ENCODE measurements at places on chromosomes 1 and 21. TPM values are rescaled to one million over a fixed set of nuclear protein-coding genes. Genes with fewer than 3 reads are reported as not detected.

DNA sequence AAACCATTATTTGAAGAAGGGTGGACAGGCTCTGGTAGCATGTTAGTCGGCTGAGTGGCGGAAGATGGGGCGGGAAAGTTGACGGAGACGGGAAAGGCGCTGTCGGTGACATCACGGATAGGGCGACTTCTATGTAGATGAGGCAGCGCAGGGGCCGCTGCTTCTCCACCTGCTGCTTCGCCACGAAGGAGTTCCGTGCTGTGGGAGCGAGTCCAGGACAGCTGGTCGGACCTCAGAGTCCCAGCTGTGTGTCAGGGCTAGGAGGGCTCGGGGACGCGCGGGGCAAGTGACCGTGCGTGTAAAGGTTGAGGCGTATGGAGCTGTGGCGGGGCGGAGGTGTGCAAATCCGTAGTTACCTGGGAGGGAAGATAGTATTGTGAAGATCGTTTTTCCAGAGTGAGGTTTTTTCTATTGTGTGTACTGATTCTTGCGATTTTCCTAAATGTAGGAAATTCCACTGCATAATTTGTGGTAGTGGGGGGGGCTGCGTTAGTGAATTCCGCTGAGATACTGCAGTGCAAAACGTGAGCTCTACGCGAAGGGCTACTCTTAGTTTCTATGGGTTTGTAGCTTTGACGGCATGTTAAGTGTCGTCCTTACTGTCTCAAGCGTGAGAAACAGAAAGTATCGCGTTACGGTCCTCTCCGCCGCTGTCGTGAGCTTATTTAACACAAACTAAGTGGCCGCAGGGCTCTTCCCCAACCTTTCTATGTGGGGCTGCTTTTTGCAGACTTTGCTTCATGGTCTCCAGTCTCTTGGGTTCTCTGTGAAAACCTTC lies 111.2 kb upstream of the NBPF11 start:
- DNase-seq, result peak; percentile 59

DNA sequence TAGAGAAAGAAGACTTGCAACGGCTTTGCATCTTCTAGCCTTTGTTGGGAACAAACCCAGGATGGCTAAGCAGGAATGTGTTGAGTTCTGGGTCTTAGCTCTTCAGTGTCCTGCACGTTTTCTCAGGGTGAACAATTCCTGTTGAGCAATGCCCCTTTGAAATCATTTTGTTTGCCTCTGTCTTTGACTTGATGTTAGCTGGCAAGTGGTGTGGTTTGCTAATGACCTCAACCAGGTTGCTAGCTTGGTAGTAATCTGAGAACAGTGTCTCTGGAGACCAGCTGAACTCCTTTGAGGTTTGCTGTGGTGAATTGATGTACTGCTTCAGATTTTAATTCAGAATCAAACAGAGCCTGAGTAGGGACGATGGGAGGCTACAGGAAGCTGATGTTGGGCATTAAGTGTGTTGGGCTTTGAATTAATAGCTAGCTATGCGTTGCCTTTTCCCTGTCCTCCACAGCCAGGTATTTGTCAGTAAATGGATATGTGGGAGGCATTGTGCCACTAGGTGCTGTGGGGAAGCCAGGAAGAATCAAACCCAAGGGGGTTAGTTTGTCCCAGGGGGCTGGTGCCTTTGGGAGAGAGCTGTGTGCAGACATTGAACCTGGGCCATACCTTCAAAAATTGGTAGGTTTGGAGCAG lies 23.3 kb upstream of the SRSF10 start:
- no peak for DNase-seq

DNA sequence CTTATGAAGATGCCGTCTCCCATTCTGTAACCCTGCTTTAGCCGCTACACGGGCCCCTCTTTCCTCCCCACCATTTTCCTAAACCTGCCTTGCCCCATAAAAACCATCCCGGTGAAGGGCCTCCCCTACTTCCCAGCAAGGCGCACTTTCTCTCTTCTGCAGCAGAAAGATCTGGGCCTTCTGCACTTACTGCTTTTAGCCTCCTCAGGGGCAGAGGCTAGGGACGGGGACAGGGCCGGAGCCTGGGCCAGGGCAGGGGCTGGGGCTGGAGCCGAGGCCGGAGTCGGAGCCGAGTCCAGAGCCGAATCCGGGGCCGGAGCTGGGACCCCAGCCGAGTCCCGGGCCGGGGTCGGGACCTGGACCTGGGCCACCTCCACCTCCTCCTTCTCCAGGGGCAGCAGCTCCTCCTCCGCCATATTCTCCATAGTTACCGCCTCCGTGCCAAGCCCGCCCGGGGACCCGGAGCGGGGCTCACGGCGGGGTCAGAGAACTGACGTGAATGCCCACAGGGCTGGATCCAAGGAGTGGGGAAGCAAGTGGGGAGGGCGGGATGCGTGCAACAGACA lies 382 bp downstream of the TRMT1L start:
- DNase-seq, result no peak

DNA sequence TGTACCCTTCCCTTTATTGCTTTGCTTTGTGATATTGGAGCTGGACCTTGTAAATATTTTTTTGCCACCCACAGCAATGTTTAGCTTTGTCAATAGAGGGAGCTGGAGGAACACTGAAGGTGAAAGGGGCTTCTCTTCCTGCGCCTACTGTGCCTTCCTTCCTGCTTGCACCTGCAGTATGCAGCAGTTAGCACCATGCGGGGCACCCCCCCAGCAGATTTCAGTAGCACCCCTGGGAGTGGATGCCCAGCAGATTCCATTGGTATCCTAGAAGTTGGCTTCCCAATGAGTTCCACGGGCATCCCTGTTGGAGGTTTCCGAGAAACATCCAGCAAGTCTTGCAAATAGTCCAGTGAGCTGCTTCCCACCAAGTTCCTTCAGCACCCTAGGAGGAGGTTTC lies 25.6 kb downstream of the S100A10 start:
- DNase-seq, result peak; percentile 73

GRCh38 chr1:29690156-29690555 lies 453.8 kb downstream of the PTPRU start:
- no peak for DNase-seq

GRCh38 chr1:17112496-17113236 lies 6.6 kb downstream of the PADI2 start:
- DNase-seq, result no peak

GRCh38 chr1:26471498-26472319 lies 531 bp upstream of the HMGN2 start:
- peak; percentile 62 for DNase-seq

DNA sequence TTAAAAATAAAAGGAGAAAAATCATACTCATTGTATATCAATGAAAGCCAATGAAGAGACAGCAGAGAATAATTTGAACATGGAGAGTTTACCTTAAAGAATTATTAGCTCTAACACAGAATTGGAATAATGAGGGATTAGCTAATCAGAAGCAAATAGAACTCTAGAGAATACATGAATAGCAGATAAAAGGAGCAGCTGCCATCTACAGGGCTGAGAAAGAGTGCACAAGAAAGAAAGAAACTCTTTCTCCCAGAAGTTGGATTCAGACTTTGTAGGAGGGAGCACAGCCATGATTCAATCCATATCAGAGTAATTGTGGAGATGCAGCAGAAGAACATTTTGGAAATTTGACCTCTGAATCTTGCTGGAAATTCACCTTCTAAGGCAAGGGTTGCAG lies 1171.2 kb downstream of the PLA2G4A start:
- DNase-seq, result no peak

DNA sequence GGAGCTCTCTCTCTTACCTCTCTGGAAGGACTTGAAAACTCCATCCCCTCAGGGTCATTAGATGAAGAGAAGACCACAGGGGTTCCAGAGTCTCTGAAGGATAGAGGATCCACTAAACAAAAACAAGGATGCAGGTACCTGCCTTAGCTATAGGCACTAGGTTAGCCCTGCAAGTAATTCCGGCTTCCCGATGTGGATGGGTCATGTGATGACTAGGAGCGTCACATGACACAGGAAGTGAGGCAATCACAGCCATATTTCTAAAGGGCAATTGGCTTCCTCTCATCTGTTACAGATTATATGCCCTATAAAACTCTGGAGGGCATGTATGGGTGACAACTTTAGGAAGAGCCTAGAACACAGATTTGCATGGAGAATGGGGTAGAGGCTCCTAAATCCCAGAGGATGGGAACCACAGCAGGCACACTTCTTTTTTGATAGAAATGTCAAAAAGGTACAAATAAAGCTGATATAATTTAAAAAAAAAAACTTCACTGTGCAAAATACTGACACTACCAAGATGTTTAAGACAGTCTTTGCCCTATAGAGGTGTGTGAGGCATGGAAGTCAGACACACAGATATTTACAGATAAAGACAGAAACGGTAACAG lies 14.1 kb downstream of the ENTREP3 start:
- peak; percentile 73 for DNase-seq

DNA sequence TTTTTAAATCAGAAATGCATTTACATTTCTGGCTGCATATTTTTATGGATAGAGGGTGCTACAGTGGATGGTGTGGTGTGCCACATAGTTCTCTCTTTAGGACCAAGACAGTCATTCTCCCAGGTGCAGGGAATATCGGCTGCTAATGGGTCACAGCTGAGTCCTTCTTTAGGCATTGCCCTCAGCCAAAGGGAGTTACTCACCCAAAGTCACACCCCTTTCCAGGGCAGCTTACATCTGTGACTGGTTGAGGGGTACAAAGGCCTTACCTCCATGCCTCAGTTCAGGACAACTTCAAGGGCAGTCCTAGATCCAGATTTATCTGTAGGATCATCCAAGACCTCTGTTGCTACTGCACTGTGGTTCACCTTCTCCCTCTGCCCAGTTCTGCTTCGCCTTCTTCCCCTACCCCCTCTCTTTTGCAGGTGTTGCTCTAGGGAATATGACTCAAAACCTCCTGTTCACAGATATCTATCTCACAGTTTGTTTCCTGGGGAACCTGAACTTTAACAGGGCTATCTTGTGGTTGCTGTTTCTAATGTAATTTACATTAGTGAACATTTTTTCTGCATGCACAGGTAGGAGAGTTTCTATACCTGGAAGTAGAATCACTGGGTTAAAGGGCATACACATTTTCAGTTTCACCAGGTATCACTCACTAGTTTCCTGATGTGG lies 413.9 kb downstream of the RPS6KC1 start:
- no peak for DNase-seq

DNA sequence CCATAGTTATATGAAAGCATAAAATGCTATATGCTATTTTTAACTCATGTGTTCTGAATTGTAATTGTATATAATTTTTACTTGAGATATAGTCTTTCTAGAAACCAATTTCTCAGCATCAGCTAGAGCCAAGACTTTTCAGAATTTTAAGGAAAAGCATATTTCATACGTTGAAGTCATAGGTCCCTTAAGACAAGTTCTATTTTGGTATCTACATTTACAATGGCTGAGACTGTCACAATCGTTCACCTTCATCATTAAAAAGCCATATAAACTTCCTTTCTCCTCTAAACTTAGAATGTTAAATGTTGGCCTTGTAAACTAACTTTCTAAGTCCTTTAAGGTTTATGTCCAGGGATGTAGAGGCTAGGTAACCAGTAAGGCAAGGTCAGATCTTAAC lies 104.1 kb downstream of the LRRC40 start:
- no peak for DNase-seq

DNA sequence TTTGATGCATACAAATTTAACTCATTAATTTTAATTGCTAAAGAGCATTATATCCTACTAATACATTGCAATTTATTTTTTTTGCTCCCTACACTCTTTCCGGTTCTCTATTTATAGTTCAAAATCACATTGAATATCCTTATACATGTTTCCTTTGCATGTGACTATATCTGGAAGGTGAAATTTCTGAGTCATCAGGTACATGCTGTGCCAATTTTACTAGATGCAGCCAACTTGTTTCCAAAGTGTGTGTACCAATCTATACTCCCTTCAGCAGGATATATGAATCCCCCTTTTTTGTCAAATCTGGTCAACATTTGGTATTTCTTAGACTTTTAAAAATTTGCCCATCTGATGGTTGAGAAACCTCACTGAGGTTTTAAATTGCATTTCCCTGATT lies 602.9 kb upstream of the CAMK1G start:
- DNase-seq, result no peak

DNA sequence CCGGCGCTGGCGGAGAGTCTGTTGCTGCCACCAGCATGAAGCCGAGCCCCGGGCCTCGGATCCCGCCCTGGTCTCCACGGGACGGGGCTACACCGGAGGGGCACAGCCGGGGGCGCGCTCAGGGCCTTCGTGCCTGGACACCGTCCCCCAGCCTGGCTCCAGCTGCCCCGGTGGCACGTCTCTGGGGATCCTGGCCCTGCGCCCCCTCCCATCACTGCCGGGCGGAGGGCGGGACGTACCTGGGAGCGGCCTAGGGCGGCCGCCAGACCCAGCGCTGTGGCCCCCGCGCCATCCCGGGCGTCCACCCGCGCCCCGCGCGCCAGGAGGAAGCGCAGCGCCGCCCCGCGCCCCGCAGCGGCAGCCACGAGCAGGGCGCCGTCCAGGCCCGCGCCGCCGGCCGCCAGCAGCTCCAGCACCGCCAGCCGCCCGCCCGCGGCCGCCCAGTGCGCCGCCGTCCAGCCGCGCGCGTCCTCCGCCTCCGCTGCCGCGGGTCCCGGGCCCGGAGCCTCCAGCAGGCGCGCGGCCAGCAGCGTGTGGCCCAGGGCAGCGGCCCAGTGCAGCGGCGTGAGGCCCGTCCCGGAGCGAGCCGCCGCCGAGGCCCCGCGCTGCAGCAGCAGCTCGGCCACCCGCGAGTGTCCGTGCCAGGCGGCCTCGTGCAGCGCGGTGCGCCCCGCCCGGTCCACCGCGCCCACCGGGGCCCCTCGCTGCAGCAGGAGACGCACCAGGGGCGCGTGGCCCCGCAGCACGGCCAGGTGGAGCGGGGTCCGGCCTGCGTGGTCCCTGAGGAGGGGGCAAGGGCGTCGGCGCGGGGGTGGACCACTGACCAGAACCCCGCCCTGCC lies 1.0 kb downstream of the ANKRD65 start:
- DNase-seq, result no peak

- DNase-seq, result no peak
Observed at GRCh38 chr1:182183606-182184005, 122.1 kb upstream of the ZNF648 start.

GRCh38 chr1:54230507-54231339 lies 30.8 kb downstream of the MRPL37 start:
- no peak for DNase-seq

GRCh38 chr1:94522304-94522703 lies 19.3 kb downstream of the F3 start:
- no peak for DNase-seq

GRCh38 chr1:174398246-174398645 lies 49.5 kb upstream of the GPR52 start:
- no peak for DNase-seq

- DNase-seq, result no peak
Observed at GRCh38 chr1:21314743-21315396, 24.6 kb upstream of the ECE1 start.

Gene NBPF14
- 26.0 TPM for total RNA-seq

Gene PRDM15
- total RNA-seq, result 14.2 TPM

Gene KRTAP11-1
- total RNA-seq, result not detected

Gene DUSP23
- total RNA-seq, result 14.5 TPM

Gene GPR153
- total RNA-seq, result 0.32 TPM

Gene ACADM
- total RNA-seq, result 31.9 TPM

Gene RPTN
- not detected for total RNA-seq

Gene CELA2B
- total RNA-seq, result not detected
